ENCODE measurements at places on chromosomes 6 and 20. TPM values are rescaled to one million over a fixed set of nuclear protein-coding genes. Genes with fewer than 3 reads are reported as not detected.

DNA sequence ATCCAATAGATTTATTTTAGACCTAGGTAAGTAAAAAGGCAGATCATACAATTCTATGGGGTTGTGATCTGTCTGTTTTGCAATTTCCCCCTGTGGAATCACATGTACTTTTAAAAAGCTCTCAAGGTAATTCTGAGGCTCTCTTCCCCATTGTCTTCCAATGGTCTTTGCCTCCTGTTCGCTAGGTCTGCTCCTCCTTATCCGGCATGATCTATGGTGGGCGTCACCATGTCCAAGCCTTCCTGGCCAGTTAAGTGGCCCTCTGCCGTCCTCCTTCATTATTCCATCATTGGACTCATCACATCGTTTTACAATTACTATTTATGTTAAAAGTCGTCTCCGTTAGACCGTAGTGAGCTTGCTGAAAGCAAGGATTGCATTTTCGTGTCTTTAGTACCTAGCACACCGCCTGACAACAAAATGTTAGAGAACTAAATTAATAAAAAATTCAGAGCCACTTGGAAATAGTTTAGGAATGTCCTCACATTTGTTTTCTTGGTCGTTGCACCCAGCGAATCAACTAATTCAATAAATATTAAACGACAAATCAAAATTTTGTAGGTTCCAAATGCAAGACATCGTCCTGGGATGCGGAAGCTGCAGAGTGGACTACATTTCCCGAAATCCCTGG lies 2.2 kb upstream of the STXBP5 start:
- DNase-seq, result peak; percentile 59

SDC4 gene
- 65.1 TPM for total RNA-seq

- DNase-seq, result no peak
These were observed 43.6 kb downstream of the FGD2 start for GRCh38 chr6:37048851-37049757.

UBD gene
- 172 TPM for total RNA-seq

DNA sequence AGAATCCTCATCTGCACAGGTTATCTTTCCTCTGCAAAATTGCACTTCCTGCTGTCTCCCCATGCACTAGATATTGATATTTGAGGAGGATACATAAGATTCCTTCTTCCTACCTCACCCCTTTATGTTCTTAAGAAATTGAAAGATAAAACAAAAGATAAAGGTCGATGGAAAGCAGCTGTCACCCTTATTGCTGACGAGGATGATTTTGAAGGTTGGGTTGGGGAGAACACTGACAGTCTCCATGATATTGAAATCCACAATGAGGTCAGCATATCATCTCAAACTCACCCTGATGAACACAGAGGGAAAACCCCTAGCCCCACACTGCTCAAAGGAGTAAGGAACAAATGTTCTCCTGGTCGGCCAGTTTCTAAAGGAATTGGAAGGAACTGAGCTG lies 110.6 kb upstream of the FUT9 start:
- no peak for DNase-seq

DNA sequence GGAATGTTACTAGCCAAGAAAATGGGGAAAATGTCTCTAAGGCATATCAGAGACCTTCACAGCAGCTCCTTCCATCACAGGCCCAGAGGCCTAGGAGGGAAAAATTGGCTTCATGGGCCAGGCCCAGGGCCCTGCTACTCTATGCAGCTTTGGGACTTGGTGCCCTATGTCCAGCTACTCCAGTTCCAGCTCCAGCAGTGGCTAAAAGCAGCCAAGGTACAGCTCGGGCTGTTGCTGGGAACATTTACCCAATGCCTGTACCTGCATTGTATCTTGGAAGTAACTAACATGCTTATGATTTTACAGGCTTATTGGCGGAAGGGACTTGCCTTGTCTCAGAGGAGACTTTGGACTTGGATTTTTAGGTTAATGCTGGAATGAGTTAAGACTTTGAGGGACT lies 390.6 kb downstream of the GRIK2 start:
- DNase-seq, result no peak

- DNase-seq, result no peak
These were observed 538.4 kb downstream of the HACE1 start for GRCh38 chr6:104321301-104321700.

GRCh38 chr6:117546674-117547073 lies 55.6 kb downstream of the GOPC start:
- no peak for DNase-seq

RGL2 gene
- 22.9 TPM for total RNA-seq

- DNase-seq, result no peak
These were observed 533 bp downstream of the MRPS18A start for GRCh38 chr6:43687079-43687436.

DNA sequence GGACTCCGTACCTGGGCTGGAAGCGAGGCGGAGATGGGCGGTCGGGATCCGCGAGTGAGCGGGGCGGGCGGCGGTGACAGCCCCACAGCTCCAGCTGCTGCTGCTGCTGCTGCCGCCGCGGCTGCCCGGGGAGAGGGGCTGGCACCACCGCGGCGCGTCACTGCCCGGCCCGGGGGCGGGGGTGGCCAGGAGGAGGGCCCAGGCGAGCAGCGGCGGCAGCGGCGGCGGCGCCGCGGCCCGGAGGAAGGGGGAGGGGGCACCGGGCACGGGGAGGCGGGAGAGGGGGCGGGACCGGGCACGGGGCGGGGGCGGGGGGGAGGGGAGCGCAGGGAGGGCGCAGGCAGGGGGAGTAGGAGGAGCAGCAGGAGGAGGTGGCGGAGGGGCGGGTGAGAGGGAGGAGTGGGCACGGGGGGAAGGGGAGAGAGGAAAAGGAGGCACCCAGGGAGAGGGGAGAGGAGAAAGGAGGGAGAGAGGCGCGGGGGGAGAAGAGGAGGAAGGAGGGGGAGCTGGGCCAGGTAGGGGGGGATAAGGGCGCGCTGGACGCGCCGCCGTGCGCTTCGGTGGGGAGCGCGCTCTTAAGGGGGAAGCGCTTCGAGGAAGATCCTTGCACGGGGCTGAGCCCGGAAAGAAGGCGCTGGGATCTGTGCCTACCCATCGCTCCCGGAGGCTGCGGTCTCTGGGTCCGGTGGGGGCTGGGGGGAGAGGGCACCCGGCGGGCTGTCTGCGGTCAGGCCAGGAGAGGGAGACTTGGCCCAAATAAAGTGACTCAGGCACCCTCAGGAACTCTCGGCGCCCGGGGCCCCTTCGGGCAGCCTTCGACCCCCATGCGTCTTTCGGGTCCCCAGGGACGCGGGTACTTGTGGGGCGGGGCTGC lies 101.5 kb downstream of the NOL4L start:
- peak; percentile 72 for DNase-seq

GRCh38 chr6:163412801-163413344 lies 1.6 kb upstream of the QKI start:
- DNase-seq, result no peak

TRIM10 gene
- 4.5 TPM for total RNA-seq

JPH2 gene
- not detected for total RNA-seq
